ENCODE measurements at places on chromosomes 13 and 19.

DNA sequence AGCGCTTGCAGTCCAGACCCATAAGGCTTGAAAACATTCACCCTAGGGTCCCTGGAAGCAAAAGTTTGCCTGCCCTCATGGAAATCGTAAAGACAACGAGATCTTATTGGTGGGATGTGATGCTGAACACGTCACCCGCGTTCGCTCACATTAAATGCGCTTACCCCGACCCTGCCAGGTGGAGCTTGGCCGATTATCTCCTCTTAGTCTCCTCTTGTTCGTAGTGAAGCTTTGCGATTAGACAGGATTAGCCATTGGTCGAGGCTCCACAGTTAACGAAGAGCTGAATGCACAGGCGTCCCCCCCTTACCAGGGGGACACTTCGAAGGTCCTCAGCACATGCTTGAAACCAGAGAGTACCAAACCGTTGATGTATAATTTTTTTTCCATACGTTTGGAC lies 16.0 kb upstream of the KDM4B start:
- no peak for DNase-seq

- no peak for DNase-seq
These were observed 7.7 kb downstream of the FBXL12 start for GRCh38 chr19:9811139-9811538.

GRCh38 chr13:113364311-113364889 lies 470 bp upstream of the GRTP1 start:
- no peak for DNase-seq

DNA sequence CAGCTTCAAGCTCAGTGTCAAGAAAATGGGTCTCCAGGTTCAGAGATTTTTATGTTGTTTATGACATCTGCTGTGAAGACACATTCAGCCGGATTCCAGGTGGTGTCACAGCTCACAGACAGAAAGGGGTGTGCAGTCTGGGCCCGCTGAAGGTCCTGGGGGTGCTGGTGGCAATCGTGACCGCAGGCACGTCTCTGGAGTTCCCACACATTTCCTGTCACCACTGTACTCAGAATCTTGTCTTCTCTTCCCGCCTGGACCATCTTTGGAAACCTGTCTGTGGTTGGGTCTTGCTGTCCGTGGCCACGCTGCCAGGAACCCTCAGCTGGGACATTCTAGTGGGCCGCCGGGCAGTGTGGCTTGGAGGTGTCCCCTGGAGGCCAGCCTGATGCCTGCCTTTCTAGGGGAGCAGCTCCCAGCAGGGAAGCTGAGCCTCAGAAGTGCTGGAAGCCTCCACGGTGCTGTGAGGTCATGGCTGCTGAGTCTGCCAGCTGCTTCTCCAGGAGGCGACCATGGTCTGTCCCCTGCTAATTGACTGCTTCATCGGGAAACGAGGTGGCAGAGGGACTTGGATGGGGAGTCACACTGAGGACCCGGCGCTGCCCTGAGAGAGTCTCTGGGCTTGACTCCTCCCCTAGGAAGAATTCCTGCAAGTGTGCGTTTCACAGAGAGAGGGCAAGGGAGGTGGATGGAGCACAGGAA lies 3.7 kb downstream of the TEX29 start:
- no peak for DNase-seq

DNA sequence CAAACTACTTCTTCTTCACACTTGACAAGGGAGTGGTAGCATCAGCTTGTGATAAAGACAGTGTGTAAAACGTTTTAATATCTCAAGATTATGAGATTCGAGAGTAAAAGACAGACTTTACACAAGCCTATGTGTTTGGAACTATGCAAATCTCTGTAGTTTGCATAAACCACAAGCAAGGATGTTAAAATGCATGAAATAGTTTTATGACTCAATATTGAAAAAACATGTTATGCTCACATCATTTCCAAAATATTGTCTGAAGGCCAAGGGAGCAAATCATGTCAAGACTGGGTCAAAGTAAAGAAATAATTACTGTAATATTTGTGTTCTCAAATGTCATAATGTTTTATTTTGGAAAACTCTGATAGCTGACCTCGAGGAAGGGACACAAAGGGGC lies 316.8 kb upstream of the KLF12 start:
- no peak for DNase-seq

DNA sequence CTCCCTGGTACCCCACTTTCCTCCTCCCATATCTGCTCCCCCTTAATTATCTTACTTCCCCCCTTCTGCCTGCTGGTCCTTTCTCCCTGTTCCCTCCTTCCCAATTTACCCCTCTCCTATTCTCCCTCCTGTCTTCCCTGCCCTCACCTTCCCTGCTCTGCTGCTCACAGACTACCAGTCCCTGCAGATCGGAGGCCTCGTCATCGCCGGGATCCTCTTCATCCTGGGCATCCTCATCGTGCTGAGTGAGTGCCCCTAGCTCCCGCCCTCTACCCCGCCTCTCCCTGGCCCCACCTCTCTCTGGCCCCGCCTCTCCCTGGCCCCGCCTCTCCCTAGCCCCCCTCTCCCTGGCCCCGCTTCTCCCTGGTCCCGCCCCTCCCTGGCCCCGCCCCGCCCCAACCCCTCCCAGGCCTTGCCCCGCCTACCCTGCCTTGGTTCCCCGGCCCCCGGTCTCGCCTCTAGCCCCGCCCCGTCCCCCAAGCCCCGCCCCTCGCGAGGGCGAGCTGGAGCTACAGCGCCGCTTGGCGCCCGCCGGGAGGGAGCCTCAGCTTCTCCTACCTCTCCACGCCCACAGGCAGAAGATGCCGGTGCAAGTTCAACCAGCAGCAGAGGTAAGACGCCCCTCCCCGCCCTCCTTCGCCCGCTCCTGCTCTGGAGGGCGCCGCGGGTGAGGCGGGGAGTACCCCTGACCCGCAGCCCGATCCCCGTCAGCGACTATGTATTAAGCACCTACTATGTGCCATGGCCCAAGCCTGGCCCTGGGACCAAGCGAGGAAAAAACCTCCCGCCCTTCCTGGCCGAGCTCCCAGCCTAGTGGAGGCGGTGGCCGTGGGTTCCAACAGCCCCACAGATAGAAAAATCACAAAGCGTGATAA lies 1.9 kb upstream of the FXYD7 start:
- DNase-seq = peak; percentile 100

DNA sequence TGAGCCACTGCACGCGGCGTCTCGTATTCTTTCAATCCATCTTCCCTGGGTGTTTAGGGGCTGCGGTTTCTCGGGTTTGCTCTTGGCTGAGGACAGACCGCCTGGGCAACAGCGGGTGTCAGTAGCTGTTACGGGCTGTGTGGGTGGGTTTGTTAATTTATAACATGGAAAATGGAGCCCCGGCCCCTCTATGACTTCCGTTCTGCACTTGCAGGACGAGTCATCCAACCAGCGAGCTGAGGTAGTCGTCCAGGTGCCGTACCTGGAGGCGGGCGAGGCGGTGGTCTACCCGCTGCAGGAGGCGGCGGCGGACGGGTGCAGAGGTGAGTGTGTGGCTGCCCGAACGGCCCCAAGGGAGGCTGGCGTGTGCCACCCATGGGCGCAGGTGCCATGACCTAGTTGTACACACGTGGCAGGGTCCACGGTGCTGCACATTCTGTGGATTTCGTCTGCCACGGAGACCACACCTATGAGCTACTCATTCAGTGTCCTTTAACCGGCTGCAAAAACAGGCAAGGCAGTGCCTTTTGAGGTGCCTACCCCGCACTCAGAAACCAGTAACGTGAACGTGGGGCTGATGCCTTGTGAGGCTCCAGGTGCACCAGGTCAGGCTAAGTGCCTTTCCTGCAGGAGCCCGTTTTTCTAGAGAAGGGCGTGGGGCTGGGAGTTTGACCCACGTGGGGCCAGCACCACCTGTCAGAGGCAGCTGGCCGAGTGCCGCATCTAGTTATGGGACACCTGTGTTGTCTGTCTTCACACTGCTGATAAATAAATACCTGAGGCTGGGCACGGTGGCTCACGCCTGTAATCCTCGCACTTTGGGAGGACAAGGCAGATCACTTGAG lies 10.9 kb downstream of the POLR2E start:
- no peak for DNase-seq

DNA sequence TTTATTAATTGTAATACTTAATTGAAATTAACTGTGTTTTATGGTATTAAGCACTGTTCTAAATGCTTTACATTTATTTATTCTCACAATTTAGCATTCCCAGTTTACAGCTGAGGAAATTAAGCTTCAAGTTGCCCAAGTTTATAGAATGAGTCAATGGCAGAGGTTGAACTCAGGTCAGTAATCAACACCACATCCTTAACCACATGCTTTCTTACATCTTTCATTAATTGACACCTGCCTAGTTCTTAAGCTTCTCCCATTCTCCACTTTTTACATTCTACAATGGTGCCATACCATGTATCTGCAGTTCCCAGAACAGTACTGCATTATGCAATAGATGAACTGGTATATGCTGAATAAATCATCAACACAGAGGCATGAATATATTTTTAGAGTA lies 11.7 kb upstream of the RBM26 start:
- DNase-seq = no peak

- peak; percentile 66 for DNase-seq
These were observed 36.7 kb upstream of the CD177 start for GRCh38 chr19:43316591-43317319.

- DNase-seq = no peak
These were observed 16.5 kb downstream of the LRCH1 start for GRCh38 chr13:46569456-46569855.

DNA sequence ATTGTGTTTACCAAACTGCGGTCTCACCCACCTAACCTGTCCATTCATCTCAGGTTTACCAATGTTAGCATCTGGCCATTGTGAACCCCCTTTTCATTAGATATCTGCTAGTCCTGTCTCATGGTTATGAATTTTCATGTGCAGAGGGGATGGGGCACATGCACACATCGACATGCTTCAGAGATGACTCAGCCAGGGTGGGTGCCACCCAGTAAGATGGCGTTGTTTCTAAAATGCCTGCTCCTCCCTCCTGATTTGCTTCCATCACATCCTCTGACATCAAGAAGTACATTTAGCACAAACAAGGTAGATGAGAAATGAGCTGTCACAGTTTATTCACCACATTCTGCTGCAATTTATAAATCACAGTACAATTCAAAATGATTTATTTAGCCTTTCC lies 51.3 kb downstream of the GPALPP1 start:
- no peak for DNase-seq

DNA sequence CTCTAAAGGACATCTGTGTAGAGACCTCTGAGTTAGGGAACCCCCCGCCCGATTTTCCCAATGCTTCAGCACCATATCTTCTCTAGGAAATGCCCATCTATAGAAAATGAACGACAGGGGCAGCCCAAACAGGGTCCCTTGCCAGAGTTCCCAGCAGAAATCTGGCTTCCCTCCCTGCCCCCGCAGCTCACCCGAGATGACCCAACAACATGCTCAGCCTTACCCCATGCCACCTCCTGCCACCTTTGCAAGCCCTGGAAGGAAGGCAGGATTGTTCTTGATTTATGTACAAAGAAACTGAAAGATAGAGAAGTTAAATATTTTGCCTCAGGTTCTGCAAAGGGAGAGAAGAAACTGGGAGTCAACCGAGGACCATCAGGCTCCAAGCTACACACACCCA lies 105.6 kb upstream of the UQCRFS1 start:
- DNase-seq = no peak

DNA sequence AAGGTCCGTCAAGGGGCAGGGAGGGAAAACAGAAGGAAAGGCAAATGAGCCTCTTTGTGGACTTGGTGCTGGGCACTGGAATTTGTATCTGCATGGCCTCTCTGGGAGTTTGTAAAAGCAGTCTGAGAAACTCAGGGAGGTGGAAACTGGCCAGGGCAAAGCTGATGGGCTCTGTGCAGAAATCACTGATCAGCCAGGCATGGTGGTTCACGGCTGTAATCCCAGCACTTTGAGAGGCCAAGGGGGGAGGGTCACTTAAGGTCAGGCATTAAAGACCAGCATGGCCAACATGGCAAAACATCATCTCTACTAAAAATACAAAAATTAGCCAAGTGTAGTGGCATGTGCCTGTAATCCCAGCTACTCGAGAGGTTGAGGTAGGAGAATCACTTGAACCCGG lies 369.9 kb upstream of the ZNF507 start:
- no peak for DNase-seq

GRCh38 chr13:80039000-80039399 lies 301.9 kb downstream of the SPRY2 start:
- DNase-seq = no peak

DNA sequence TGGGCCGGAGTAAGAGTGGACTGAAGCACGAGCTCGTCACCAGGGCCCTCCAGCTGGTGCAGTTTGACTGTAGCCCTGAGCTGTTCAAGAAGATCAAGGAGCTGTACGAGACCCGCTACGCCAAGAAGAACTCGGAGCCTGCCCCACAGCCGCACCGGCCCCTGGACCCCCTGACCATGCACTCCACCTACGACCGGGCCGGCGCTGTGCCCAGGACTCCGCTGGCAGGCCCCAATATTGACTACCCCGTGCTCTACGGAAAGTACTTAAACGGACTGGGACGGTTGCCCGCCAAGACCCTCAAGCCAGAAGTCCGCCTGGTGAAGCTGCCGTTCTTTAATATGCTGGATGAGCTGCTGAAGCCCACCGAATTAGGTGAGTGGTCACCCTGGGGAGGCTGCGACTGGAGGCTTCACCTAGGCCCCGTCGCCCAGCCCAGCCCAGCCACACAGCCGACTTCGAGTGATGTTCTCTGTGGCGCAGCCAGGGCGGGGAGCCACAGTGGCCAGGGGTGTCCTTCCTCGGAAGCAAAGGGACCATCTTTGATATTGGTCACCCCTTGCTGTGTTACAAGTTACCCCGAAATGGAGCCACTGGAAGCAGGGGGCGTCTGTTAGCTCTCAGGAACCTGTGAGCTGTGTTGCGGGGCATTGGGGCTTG lies 5.6 kb downstream of the PIAS4 start:
- no peak for DNase-seq

DNA sequence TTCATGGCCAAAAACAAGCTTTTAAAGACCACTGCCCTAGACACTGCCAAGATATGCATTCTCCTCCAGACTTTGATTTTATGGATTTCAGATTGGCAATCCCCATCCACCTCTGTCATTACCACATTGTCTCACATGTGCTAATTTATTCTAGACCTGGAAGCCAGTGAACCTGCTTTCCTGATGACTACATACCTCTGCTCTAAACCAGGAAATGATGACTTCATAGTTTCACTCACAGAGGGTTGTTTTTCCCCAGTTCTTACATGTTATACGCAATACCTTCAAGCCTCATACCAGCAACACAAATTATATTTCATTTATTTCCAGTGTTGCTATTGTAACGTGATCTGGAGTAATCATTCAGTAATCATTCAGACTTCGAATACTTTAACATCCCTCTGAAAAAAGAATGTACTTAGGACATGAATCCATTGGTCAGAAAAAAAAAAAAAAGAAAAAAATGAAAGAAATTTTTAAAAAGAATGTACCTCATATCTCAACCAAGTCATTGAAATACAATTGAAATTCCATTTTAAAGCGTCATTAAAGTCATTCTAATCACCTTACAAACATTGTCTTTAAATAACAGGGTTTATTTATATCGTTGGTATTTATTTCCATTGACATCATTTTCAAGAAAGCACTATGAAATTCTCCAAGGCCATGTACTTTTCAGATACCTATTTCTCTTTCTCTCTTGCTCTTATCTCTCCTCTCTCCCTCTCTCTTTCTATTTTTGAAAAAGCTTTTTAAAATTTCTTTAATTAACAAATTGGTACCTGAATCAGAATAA lies 33.4 kb upstream of the KLF5 start:
- DNase-seq = no peak

All from A549 (cell line).